ENCODE measurements at places on chromosomes 5 and 9.

DNA sequence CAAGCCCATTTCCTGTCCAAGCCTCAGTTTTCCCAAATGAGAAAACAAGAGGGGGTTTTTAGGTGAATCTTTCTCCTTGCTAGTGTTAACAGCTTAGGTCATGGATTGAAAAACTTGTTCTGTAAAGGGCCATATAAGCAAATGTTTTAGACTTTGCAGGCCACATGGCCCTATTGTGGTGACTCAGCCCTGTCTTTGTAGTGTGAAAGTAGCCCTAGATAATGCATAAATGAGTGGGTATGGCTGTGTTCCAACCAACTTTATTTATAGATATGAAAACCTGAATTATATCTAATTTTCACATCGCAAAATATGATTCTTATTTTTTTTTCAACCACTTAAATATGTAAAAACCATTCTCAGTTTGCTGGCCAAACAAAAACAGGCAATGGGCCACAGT is 6.9 kb upstream of the BARX1 start:
- DNase-seq: no peak

DNA sequence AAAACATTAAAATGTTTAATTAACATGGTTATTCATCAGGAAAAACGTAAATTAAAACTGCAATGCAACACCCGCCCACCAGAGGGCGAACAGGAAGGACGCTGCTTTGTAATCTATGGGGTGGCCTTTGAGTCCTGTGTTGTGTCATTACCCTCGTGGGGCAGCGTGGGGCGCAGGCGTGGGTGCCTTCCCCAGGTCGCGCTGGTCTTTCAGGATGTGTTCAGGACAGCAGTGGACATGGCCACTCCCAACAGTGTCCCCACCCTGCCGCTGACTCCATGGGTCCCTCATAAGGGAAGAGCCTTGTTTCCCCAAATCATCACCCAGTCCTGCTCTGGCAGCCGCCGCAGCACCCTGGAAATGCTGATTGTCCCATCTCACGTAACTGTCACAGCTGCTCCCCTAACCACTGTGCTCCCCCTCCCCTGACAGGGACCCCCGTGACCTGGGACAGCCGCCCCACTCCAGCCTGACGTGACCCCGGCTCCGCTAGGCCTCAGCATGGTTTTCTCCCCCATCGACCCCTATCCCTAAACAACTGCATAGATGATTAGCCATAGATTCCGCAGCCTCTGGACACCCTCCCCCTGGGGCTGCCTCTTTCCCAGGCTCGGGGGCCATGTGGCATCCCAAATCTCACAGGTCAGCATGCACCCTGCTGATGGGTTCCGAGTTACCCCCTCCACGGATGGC is 36.4 kb downstream of the GLT6D1 start:
- no peak for DNase-seq

GRCh38 chr5:56147659-56148230 is 85.4 kb downstream of the ANKRD55 start:
- peak; percentile 33 for DNase-seq

GRCh38 chr5:84384604-84385575 is at the start of gene EDIL3:
Gene EDIL3 (minus strand): TSS chr5:84384880. CDS start chr5:84384374, 506 bp downstream.
- peak; percentile 91 for DNase-seq

GRCh38 chr9:121369595-121370265 is at the start of gene STOM:
Gene STOM (minus strand): TSS chr9:121370250. CDS start chr9:121370187, 63 bp downstream.
- no peak for DNase-seq

DNA sequence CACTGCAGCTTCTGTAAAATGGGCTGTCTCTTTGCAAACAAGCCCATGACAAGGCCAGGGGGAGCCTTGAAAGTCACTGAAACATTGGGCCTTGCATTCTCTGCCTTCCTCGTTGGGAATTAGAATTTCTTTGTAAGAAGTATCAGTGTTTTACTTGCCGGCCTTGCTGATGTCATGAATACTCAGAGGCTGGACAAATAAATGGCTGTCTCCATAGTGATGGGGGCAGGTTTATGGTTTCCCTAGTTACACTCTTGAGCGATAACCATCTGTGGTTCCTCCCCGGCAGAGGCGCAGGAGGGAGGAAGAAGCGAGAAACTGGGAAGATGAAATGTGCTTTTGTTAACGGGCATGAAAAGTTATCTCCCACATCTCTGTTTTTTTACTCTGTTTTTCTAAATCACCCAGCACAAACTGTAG is 272.7 kb upstream of the PANK3 start:
- peak; percentile 53 for DNase-seq

- no peak for DNase-seq
These were observed 9.5 kb upstream of the BARHL1 start for GRCh38 chr9:132572921-132573320.

DNA sequence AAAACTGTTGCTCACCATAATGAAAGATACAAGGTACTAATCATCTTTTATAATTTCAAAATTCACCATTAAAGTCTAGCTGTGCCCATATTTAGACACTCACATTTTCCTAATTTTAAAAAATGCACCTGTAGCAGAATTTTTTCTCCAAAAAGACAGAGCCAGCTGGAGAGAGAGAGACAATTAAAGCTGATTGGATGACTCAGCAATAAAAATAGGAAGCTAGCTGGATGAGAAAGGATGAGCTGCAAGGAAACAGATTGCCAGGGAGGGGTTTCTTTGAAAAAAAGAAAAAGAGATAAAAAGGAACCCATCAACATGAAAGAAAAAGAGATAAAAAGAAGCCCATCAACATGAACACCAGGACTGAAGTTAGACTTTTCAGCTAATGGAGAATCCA is 73.8 kb downstream of the HCN1 start:
- no peak for DNase-seq

DNA sequence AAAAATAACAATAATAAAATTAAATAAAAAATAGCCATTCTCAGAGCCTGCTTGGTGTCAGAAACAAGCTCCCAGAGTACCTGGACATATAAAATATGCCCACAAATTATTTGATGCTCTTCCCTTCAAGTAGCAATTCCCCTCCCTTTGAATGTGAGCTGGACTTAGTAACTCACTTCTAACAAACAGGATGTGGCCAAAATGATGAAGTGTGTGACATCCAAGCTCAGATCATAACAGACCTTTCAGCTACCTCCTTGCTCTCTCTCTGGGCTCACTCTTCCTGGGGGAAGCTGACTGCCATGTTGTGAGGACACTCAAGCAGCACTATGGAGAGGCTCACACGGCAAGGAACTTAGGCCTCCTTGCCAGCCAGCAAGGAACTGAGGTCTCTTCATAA is 69.0 kb downstream of the SPRY4 start:
- no peak for DNase-seq

- no peak for DNase-seq
These were observed 108.6 kb downstream of the FBXO38 start for GRCh38 chr5:148492351-148492750.

DNA sequence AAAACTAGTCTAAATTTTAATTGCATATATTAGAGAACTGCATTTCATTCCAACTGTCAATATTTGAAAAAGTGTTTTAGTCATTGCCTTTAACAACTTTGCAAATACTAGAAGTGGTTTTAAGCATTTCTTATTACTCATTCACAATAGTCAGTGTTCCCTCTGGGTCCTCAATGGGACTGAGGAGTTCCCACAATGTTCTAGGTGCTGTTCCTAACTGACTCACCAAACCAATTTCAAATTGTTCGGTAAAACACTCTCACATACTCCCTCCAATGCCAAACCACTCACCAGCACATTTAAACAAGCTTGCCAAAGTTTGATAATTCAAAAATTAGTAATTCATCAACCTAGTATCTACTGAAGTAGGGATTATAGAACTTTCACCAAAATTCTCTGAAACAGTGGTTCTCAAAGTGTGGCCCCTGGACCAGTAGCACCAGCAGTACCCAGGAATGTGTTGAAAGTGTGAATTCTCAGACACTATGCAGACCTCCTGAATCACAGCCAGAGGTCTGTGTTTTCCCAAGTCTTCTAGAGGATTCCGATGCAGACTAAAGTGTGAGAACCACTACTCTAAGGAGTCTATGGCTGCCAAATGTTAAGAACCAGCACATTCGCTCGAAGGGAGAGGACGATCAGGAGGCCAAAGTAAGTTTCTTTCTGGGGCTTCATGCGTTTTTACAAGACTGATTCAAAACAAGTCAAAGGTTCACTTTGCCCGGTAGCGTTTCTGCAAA is 72.8 kb downstream of the APBA1 start:
- DNase-seq: no peak

DNA sequence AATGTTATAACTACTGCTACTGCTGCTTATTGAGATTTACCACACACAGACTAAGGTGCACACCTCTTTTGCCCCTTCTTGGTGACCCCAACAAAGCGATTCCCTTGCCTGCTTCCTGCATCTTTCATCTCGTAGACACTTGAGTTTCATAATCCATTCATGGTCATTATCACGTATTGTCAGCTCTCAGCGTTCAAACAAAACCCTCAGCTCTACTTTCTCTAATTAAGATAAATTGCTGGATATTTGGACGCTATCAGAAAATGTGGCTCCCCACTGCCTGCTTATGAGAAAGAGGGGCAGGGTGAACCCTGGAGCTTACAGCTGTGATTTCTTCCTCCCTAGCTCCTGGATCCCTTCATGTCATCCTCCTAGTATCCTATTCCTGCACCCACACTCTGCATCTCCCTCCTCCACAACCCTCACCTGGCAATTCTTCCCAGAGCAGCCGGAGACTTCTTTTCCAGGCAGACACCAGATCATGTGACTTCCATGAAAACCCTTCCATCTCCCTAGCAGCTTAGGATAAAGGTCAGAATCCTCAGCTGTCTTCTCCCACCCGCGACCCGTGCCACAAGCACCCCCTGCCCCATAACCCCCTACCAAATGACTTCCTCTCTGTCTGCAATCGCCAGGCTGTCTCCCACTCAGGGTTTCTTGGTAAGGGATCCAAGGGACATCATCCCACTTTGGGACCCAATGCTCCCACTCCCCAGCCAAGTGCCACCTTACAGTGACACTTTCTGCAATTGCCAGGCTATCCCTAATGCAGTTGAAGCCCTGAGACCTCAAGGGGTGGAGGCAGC is 146.5 kb downstream of the NSG2 start:
- no peak for DNase-seq

DNA sequence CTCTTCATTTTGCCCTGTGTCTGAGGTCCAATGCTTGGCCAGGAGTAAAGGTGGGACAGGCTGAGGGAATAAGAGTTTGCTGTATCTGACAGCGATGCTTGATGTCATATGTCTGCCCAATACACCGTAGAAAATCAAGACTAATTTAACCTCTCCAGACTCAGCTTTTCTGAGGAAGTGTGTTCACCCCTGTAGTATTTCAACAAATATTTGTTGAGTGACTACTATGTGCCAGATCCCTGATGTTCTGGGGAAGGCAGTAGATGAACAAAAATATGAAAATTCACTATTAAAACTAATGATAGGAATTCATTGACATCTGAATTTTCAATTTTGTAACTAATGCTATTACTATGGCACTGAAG is 489.7 kb downstream of the EBF1 start:
- DNase-seq: no peak

DNA sequence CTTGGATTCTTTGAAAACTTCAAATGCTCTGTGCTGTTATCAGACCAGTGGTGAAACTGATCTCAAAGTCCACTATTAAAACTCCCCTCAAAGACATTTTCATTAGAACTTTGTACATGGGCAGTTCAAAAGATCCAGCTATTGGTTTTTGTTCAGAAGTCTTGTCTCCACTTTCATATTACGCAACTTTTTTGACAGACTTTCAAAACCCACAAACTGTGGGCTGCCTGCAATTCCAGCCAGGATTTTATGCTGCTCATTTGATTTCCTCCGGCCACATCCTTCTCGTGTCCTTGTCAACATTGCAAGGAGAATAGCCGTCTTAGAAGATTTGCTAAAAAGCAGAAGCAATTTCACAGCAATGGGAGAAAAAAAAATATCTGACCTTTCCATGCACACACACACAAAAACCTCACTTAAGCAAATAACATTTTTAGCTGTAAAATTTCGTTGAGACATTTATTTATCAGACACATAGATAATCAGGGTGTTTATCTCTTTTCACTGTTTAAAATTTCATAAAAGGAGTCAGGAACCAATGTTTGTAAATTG is 1990.5 kb downstream of the MAT2B start:
- DNase-seq: no peak

DNA sequence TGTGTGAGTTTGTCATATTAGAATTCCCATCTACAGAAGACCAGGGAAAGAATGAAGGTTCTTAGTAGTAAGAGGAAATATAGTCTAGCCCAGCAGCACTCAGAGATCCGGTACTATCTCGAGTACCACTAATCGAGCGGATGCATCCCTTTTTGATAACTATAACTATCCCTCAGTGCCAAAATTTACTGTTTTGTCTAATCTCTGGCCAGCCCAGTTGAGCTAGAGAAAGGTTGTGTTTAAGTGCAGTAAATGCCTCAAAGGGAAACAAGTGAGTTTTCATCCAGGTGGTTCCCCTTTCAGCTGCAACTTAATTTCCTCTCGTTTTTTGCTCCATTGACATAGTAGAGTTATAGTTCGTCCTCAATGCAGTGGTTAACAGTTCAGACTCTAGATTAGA is 146.7 kb downstream of the GPBP1 start:
- no peak for DNase-seq

- DNase-seq: no peak
These were observed 143.3 kb upstream of the IRX2 start for GRCh38 chr5:2894736-2895135.

- DNase-seq: no peak
These were observed 13.0 kb upstream of the SETX start for GRCh38 chr9:132367613-132368313.

- DNase-seq: no peak
These were observed 11.4 kb upstream of the GRIN1 start for GRCh38 chr9:137127301-137128157.

- peak; percentile 58 for DNase-seq
These were observed 2.2 kb upstream of the PRR7 start for GRCh38 chr5:177444106-177445051.

GRCh38 chr9:93257808-93258331 is 73.9 kb downstream of the WNK2 start:
- DNase-seq: no peak

GRCh38 chr5:51625224-51625968 is 242.1 kb downstream of the ISL1 start:
- DNase-seq: no peak

DNA sequence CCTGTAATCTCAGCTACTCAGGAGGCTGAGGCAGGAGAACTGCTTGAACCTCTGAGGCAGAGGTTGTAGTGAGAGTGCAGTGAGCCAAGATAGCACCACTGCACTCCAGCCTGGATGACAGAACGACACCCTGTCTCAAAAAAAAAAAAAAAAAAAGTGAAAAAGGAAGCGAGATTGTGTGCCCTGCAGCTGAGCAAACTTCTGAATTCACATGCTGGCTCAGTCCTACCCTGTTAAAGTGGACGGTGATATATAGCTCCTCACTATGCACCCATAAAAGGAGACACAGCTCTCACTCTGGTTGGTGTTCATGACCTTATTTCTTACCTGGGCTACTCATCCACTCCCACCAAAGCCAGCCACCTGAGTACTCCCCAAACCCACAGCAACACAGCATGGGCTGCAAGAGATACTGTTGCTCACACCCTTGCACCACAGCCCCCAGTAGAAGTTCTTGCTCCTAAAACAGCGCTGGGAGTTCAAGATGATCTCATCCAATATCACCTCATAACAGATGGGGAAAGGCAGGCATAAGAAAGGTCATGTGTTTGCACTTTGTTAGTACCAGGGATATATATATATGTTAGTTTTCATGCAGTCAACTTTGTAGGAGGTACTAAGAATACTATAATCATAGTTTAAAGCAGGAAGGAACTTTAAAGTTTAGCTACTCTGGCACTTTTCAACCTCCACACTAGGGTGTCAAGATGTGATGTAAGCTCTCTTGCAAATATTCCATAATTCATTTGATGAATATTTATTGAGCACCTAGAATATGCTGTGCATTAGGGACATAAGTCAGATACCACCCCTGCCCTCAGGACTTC is 4.0 kb downstream of the TTLL11 start:
- no peak for DNase-seq

GRCh38 chr9:93458712-93459111 is 5.3 kb upstream of the FAM120AOS start:
- no peak for DNase-seq

GRCh38 chr5:35852084-35852734 is 4.5 kb upstream of the IL7R start:
- DNase-seq: no peak

All from Ammon's horn (tissue), 1 donor.